ENCODE measurements at places on chromosomes 6 and 20. TPM values are rescaled to one million over a fixed set of nuclear protein-coding genes. Genes with fewer than 3 reads are reported as not detected.

The CCM2L gene
- not detected for total RNA-seq

The EZR gene
- total RNA-seq: 183 TPM

The ADTRP gene
- 12.9 TPM for total RNA-seq

The KIAA1755 gene
- not detected for total RNA-seq

The GPR6 gene
- total RNA-seq: not detected

The MYLK4 gene
- total RNA-seq: 0.20 TPM

The WFDC10B gene
- total RNA-seq: not detected

The PRRC2A gene
- 211 TPM for total RNA-seq

The CLPSL1 gene
- total RNA-seq: not detected

The IL17A gene
- total RNA-seq: not detected
